BE2C (cell line): ENCODE measurements at places on chromosomes 2 and 18.
A peak's percentile ranks its signal among the peaks of the same experiment; 100 is the strongest.

- no peak for DNase-seq
Measured at GRCh38 chr2:52936029-52936428, 831.6 kb upstream of the CHAC2 start.

DNA sequence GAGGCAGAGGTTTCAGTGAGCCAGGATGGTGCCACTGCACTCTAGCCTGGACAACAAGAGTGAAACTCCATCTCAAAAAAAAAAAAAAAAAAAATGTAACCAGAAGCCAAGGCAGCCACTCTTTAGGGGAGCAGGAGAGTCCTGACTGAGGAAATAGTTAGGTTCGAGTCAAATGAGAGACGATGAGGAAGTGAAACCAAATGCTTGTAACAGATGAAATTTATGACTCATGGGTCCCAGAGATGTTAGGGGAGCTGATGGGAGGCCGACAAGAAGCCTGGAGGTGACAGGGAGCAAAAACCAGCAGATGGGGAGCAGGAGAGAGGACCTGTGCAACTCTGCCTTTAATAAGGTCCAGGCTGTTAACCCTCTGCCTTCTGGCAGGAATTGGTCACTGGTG lies 756.1 kb upstream of the DDX18 start:
- no peak for DNase-seq

- DNase-seq, result peak; percentile 75
Measured at GRCh38 chr2:26652361-26653041, 11.3 kb upstream of the CIB4 start.

GRCh38 chr2:175097297-175097696 lies 70.7 kb downstream of the ATF2 start:
- no peak for DNase-seq

GRCh38 chr2:20609349-20609994 lies 41.4 kb downstream of the HS1BP3 start:
- peak; percentile 68 for DNase-seq

DNA sequence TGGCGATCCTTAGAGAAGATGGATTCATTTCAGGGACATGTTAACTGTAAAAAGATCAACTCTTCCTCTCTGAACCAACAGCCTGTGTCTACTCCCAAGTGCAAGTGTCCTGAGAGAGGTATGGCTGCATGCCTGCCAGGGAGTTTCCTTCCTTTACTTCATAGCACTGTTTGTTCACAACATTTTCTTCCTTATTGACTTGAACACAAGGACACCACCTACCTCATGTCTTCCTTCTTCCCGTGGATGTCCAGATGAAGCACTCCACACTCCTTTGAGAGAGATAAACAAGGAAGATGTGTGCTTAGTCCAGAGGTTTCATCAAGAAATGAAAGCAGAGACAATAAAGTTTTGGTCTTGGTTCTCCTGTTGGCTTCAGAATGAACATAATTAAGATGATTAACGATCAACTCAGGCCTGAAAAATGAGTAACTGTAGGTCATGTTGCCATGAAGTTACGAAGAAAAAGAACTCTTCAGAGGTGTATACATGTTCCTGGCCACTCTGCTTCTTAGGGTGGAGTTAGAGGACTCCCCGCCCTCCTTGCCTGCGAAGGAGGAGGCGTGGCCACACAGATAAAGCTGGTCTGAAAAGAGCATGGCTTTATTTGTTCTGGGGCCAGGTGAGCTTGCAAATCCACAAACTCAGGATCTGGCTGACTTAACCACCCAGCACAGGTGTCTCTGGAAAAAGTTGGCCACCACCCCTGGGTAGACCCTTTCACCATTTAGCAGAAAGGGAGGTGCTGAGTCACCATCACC lies 155.0 kb upstream of the KCTD1 start:
- no peak for DNase-seq

DNA sequence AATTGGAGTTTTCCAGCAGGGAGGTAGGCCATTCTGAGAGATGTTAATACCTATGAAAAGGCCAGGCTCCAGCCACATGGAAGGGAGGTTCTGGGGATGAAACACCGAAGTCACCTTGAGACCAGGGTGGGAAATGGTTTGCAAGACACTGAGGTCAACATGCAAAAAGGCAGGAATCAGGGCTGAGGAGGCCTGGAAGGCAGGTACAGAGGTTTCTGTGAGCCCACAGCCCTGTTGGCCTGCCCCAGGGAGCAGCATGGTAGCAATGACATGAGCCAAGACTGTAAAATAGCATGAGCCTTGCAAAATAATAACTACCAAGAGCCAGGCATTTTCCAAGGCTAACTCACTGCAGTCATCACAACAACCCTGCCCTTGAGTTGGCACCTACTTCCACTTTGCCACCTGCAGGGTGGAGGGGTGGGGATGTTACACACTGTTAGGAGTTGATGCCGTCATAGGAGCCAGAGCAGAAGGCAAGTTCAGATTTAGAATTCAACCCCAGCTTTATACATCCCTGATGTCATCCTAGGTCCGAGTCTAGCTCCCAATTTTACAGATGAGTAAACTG lies 61.3 kb downstream of the ZBTB7C start:
- DNase-seq, result no peak

GRCh38 chr2:173991856-173992588 lies 26.8 kb upstream of the SP3 start:
- peak; percentile 58 for DNase-seq

DNA sequence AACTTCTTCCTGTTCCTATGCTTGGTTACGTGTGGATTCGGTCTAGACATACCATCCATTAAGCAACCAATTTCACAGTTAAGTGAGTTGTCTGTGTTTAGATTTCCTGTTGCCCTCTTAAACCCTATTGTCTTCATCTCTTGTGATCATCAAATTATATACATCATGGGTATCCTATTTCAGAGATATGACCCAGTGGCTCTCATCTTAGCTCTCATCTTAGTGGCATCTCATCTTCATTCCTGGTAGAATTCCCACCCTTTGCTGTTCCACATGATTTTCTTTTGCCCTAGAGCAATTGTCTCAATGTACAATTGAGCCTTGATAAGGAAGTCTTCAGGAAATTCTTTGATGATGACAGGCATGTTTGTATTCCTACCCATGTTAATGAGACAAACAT lies 29.4 kb upstream of the FN1 start:
- DNase-seq, result no peak

GRCh38 chr2:144876013-144876412 lies 356.1 kb upstream of the ZEB2 start:
- DNase-seq, result no peak

- DNase-seq, result peak; percentile 15
Measured at GRCh38 chr2:189109921-189110397, 69.6 kb downstream of the COL5A2 start.

DNA sequence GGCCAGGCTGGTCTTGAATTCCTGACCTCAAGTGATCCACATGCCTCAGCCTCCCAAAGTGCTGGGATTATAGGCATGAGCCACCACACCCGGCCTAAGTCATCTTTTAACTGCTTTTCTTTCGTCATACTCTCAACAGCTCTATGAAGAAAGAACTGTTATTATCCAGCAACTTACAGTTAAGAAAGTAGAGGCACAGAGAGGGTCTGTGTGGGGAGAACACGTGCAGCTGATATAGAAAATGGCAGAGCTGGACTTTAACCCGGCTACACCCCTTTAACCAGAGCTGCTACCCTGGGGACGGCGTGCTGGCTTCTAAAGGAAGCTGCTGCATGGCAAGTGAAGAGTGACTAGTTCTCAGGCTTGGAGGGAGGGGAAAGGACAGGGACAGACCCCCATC lies 25.5 kb downstream of the IGFBP2 start:
- no peak for DNase-seq

DNA sequence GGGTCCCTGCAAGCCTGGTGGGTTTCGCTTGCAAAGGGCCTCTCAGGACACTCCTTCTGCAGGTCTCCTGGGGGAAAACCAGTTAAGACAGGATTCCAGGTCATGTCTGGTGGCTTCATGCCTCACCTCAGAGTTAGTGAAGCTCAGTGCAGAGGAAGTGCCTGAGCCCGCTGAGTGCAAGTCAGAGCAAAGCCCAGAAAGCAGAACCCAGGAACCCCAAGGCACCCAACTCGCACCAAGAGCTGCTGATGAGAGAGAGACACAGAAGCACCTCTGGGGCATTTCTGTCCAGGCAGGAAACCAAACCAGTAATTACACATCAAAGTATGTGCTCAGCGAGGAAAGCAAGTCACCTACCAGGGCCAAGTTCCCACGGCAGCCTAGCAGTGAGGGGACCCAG lies 78.4 kb downstream of the ARHGEF4 start:
- DNase-seq, result no peak

DNA sequence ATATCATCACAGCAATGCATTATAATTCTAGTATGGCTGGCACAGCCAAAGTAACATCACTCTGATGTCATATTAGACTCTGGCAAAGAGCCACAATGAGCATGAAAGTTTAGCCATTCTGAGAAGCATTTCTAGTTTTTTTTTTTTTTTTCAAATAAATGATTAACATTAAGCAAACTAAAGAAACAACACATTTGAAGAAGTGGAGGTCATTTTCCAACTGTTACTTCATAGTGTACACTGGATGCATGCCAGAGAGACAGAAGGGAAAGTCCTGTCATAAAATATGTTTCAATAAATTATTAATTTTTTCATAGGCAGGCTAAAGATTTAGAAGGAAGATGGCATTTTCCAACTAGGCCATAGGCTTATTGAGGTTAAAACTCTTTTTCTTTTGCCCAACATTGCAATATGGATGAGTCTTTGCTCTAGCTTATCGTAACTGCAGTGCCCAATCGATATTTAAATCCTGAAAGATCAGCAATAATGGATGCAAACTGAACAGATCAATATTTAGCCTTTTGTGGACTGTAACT lies 1630.4 kb upstream of the ACVR2A start:
- DNase-seq, result no peak

DNA sequence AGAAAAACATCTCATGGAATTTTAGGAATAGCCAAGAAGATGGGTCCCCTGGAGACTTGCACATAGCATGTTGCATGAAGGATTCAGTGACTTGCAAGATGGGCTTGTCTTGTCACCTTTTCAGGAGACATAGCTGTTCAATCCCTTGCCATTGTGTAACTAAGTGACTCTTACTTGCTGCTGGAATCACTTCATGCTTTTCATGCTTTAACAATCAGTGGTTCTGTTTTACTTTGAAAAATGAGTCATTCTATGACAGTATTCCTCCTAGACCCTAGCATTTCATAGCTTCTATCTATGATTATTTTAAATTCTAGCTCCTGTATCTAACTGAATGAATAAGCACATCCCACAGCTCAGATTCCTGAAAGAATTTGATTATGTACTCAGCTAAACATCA lies 2.8 kb downstream of the KYNU start:
- DNase-seq, result no peak

GRCh38 chr2:14896330-14897030 lies 264.0 kb downstream of the LRATD1 start:
- DNase-seq, result no peak

DNA sequence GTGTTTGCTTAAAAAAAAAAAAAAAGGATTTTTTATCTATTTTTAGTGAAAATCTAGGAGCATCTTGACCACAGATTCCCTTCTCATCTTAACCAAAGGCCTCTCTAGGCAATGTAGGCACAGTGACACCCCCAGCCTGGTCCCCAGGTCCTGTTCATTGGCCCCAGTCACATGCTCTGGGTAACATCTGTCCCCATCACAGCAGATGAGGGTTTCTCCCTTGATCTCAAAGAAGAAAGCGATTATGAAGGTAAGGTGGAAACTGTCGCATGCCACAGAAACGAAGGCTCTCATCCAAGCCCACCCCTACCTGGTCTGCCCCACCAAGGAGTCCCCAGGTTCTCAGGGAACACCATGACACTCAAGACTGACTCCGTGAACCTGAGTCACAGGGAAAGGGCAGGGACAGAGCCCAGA lies 4.7 kb downstream of the HS6ST1 start:
- DNase-seq, result no peak

DNA sequence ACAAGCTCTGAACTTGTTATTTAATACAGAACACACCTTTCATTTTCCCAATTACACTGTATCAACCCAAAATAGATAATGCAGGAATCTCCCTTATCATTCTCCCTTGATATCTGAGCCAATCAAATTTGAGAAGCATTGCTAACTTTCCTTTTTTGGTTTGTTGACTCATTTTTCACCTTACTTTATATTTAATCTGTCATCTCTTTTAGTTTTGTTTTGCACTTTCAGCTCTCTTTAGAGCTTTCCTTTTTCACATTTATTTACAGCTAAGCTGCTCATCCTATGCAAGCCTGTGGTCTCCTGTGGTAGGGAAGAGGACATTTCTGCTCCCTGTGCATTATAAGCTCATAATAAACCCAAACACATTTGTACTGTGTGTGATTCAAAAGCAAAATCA lies 50.1 kb downstream of the ITGAV start:
- no peak for DNase-seq

- no peak for DNase-seq
Measured at GRCh38 chr2:196821195-196821594, 12.0 kb upstream of the C2orf66 start.

- no peak for DNase-seq
Measured at GRCh38 chr18:79570266-79571201, 109.1 kb upstream of the CTDP1 start.

- no peak for DNase-seq
Measured at GRCh38 chr18:58618822-58619595, 9.9 kb downstream of the ALPK2 start.

DNA sequence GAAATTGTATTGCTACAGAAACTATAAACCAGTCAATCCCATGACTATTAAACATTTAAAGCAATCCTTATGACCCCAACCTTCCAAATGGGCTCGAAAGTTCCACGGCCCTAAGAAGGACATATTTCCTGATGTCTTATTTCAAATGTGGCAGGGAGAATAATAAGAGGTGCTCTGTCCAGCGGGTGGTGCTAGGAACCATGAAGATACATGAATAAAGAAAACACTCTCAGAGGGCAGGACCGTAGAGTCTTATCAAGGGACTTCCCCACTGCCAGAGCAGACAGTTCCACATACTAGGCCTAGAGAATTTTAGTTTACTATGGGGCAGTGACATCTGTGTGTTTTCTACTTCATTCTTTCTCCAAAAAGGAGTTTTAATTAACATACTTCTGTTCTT lies 187.1 kb upstream of the PIK3C3 start:
- no peak for DNase-seq

DNA sequence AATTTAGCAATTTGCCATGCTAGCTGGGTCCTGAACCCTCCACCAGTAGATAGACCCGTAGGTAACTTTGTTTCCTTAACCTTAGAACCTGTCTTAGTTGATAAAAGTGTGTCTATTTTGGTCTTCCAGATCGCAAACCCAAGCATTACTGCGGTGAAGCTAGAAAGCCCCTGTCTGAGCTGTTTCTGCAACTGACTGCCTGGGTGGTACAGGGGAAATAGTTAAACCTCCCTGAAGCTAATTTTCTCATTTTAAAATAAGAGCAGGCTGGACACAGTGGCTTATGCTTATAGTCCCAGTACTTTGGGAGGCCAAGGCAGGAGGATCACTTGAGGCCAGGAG lies 101.7 kb upstream of the MSH2 start:
- DNase-seq, result no peak

DNA sequence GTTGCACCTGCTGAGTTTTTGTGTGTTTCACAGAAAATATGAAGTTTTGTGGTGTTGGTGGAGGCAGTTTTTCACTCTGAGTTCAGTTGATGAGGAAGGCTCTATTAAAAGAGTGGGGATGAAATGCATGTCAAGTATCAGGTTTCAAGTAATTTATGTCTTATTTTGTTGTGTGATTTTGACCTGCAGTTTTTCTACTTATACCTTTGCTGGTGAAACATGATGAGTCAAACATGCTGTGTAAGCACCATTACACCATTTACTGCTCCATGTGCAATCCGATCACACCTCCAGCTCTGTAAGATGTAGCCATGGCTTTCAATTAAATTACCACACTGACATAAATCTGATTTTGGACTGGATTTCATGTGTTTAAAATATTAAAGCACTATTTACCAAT lies 174.5 kb upstream of the ZEB2 start:
- no peak for DNase-seq

GRCh38 chr2:226644399-226644865 lies 155.2 kb downstream of the IRS1 start:
- DNase-seq, result no peak
